Astrocyte (in vitro differentiated cells and primary cell): ENCODE measurements at places on chromosomes 3 and 15. TPM values are rescaled to one million over a fixed set of nuclear protein-coding genes. Genes with fewer than 3 reads are reported as not detected.

SMAD6 gene
- total RNA-seq = 2.7 and 4.0 TPM in 2 replicates

MAP6D1 gene
- total RNA-seq = 4.6 and 4.8 TPM in 2 replicates

COL6A6 gene
- 0.09 and 0.12 TPM in 2 replicates for total RNA-seq

LMCD1 gene
- 374 and 437 TPM in 2 replicates for total RNA-seq

TMCO5A gene
- total RNA-seq = not detected in 2 replicates

PDZRN3 gene
- 19.8 and 25.2 TPM in 2 replicates for total RNA-seq

DNA sequence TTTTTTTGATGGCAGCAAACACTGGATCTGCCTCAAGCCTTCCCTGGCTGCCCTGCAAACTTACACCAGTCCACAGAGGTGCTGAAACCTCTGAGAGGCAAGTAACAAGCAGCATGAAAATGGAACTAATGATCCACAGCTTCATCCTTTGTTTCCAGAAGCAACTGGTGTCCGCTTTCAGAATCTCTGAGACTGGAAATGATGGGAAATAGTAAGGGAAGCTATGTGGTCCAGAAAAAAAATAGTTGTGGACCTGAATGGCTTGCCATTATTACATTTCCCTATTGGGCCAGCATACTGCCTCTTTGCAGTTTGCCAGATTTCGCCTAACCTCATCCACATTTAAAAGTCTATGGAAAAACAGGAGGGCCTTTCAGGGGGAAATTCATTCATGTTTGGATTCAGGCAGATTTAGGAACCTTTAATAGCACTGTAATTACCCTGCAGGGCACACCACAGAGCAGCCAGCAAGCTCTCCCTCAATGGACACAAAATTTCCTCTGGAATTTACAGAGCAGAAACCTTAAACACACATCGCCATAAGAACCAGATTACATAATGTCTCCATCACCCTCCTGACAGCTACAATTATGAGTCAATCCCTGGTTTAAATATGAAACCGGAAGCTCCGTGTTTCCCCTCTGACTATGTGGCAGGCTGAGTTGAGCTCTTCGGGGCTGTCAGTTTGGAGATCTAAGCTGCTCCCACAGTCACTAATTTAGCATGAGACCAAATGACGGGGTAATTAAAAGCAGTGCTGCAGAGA is 134.4 kb downstream of the TMCO5A start:
- peak; percentile 75 for DNase-seq

DNA sequence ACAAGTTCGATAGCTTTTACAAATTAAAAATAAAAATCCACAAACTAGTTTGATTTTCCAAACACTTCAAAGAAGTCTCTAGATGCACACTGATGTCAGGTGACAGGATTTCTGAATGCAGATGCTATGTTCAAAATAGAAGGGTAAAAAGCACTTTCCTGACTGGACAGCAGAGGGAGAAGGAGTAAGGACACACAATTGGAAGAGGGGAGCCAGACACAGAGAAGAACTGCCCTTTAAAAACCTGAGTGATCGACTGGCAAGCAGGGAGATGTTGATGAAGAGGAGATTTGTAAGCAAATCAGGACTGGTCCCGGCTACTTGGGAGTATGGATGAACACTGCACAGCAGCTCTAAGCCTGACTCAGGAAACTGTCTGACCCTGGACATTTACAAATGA is 612.8 kb downstream of the MAGI1 start:
- DNase-seq = no peak

DNA sequence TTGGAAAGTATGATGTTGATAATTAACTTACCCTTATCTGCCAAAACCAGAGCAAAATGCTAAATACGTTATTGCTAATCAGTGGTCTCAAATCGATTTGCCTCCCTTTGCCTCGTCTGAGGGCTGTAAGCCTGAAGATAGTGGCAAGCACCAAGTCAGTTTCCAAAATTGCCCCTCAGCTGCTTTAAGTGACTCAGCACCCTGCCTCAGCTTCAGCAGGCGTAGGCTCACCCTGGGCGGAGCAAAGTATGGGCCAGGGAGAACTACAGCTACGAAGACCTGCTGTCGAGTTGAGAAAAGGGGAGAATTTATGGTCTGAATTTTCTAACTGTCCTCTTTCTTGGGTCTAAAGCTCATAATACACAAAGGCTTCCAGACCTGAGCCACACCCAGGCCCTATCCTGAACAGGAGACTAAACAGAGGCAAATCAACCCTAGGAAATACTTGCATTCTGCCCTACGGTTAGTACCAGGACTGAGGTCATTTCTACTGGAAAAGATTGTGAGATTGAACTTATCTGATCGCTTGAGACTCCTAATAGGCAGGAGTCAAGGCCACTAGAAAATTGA is 59.7 kb downstream of the DCUN1D1 start:
- peak; percentile 7 for DNase-seq

DNA sequence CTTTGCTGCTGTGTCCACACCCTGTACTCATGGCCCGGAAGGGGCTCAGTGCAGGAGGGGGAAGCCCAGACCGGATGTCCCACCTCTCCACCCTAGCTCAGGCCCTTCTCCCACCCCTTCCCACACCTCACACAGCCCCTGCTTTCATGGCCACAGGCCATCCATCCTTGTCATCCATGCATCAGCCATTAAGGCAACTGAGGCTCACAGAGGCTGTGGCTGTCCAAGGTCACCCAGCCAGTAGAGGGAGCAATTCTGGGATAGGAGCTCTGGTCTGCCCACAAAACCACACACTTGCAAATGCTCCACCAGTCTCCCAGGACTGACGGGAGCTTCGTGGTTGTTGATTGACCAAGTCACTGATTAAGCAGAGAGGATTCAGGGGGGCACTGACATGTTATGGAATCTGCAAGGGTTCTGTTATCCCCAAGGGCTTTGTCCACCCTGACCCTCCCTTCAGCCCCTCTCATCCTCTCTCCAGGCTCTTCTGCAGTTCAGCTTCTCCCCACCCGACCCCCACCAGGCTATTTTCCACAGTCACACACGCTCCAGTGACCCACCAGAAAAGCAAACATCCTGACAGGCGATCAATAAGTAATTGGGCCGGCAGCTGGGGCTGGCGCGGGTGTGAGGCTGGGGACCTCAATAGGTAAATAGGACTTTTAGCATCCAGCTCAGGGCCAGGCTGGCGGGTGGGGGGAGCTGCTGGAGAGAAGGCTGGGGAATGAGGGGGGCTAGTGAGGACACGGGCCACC is 15.1 kb downstream of the LINGO1 start:
- DNase-seq = no peak

- DNase-seq = no peak
Observed at GRCh38 chr3:10926256-10926810, 66.2 kb upstream of the SLC6A1 start.

DNA sequence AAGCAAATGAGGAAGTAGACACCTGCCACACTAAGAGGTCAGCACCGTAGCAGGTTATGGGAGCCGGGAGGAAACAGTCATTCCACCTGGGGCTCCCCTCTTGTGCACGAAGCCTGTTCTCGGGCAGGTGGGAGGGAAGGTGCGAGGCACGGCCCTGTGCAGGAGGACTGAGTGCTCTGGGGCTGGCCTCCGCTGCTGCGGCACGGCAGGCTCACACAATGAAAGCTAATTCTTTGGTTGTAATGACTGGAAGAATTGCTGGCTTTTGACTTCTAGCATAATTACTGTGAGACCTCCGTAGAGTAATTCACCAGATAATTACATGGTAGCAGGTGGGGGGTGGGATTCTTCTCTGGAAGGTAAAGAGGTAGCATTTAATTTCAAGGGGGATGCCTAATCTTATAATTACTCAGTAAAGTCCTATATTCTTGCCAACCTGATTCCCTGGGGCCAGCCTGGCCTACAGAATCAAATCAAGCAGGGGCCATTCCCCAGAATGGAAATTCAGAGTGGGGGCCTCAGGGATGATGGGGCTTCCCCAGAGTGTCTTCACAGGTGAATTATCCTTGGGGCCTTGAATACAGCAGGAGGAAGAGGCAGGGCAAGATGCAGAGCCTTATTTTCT is 129.1 kb downstream of the TPRA1 start:
- no peak for DNase-seq

DNA sequence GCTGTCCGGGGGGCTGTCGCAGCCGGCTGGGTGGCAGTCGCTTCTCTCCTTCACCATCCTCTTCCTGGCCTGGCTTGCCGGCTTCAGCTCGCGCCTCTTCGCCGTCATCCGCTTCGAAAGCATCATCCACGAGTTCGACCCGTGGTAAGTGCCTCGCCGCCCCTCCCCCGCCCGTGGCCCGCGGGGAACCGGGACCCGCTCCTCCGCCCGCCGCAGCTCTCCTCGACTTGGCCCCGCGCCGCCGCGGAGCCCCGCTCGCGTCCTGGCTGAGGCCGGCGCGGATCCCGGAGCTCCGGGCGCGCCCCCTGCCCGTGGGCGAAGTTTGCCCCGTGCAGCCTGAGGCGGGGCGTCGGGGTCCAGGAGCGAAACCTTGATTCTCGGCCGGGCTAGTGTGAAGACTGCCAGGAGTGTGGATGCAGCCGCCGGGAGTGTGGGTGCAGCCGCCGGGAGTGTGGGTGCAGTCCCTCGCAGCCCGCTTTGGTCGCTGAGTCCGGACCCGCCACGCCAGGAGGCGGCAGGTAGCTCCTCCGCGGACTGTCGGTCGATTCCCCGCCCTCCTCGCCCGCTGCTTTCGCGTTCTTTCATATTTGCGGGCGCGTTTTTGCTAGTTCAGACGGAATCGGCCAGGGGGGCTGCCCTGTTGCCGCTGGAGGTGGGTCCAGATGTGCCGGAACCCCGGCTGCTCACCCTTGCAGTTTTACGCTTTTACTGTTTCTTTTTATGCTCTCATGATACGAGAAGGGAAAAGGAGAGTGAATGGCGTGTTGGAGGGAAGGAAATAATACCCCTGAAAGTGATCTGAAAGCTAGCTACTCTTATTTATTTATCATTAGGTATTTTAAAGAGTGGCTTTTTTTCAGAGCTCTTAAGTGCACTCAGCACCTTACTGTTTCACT is 692 bp downstream of the STT3B start:
- DNase-seq = peak; percentile 8

GRCh38 chr15:62450061-62450460 is 285.0 kb upstream of the C2CD4B start:
- DNase-seq = no peak

DNA sequence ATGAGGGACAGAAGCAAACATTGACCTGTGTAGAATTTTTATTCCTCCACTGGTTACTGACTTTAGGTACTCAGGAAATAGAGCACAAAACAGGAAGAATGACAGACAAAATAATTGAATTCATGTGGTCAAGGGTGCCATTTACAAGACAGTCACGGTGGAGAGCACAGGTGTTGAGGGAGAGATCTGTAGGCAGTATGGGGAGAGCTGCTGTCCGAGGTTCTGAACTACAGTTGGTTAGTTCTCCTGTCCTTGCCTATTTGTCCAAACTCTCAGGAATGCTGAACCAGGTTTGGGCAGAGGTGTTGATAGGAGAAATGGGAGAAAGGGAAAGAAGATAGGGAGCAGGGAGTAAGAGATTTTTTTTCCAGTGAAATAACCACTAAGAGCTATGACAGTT is 178.5 kb upstream of the ZBTB20 start:
- DNase-seq = peak; percentile 38

DNA sequence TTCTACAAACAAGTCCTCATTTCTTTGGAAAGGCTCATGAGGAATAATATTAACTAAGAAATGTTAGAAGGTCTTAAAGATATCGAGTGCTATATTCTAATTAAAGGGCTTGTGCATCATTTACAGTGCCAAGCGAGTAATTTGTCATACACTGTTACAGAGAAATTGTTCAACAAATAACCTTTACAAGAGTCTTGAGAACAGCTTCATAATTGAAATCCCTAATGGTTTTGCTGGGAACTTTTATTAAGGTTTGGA is 209.5 kb downstream of the MECOM start:
- no peak for DNase-seq

DNA sequence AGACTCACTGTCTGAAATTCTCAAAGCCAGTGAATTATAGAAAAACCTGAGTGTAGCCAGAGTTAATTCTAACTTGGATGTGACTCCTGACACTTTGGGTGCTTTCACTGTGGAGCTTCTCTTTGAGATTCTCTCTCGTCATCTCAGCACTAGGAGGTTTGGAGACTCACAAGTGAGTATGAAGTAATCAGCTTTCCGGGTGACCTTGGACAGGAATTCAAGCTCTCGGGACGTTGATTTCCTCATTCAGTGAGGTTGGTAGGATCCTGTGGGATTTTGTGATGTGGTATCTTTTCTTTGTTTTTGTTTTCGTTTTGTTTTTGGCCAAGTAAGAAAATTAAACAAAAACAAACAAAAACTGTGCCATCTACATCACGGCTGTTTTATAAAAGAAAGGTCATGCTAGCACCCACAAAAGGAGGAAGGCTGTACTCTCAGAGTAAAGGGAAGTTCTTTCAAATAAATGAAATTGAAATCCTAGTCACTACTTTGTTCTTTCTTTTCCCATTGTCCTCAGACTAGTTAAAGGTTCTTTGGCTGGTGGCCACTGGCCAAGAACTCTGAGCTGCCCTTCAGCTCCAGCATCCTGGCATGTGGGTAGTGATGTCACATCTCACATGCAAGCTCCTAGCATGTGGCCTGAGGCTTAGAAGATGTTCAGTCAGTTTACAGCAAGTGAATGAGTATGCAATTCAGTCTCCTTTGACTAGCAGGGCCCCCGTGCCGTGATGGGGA is 263.3 kb upstream of the TPM1 start:
- peak; percentile 62 for DNase-seq

DNA sequence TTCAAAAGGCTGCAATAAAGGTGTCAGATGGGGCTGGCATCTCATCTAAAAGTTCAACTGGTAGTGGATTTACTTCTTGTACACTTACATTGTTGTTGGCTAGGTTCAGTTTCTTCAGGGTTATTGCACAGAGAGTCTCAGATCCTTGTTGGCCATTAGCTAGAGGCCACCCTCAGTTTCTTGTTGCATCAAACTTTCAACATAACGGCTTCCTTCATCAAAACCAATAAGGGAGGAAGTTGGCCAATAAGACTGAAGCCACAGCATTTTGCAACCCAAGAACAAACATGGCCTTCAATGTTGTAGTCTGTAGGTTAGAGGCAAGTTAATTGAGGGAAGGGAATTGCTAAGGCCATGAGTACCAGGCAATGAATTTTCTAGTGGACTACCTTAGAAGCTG is 218.0 kb downstream of the ZBBX start:
- DNase-seq = no peak

DNA sequence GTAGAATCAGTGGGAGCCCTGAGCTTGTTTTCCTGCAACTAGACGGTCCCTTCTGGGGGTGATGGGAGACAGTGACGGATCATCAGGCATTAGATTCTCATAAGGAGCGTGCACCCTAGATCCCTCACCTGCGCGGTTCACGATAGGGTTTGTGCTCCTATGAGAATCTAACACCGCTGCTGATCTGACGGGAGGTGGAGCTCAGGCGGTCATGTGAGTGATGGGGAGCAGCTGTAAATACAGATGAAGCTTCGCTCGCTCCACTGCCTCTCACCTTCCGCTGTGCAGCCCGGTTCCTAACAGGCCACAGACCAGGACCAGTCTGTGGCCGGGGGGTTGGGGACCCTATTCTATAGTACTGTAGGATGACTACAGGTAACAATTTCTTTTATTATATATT is 154.7 kb downstream of the CHSY1 start:
- DNase-seq = no peak

- DNase-seq = no peak
Observed at GRCh38 chr3:128427872-128428822, 38.5 kb downstream of the DNAJB8 start.

DNA sequence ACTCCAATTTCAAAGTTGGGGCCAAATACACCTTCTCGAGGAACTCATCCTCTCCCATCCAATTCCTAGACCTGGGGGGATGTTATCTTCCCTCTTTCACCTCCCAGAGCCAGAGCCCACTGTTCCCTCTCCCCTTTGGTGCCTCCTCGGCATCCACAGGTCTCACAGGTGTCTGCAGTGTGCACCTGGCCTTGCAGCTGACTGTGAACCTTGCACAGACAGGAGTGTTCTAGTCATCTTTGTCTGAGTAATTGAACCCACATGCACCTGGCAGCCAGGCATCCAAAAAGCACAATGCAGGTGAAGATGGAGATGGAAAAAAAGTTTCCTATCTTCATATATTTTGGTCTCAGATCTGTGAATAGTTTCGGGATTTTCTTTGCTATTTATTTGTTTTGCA is 30.8 kb downstream of the PCOLCE2 start:
- DNase-seq = no peak
